ENCODE measurements at places on chromosomes 13 and 19.

- DNase-seq = no peak
These were observed 175.1 kb upstream of the KL start for GRCh38 chr13:32840989-32841713.

- no peak for DNase-seq
These were observed 1.8 kb downstream of the LIN37 start for GRCh38 chr19:35750167-35750566.

DNA sequence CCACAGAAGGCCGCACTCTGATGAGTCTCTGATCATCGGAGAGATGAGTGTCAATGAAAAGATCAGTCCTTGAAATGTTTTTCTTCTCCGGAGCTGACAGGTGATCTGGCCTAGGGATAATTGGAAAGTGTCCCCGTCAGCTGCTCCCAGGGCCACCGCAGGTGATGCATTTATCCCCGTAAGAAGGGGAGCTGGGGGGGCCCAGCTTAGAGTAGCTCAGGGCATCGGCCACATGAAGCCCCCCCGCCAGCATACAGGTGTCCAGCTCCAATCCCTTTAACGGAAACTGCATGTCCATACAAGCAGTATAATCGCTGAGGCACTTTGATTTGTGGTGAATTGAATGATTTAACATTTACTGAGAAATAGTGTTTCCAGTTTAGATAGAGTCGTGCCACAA, 27.7 kb downstream of the ATP4B start:
- no peak for DNase-seq

- DNase-seq = no peak
These were observed 729.8 kb downstream of the UQCRFS1 start for GRCh38 chr19:28483197-28483596.

DNA sequence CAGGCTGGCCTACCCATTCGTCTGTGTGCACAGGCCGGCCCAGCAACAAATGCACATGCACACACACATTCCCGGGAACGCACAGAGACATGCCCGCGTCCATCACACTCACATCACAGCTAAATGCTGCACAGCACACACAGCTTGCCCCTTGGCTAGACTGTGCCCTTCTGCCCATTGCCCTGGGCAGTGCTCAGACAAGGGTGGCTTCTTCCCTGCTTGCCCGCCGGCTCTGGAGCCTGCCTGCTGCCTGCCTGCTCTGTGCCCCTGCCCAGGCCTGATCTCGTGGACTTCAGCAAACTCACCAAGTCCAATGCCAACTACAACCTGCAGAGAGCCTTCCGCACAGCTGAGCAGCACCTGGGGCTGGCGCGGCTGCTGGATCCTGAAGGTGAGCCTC, 30.4 kb downstream of the SPTBN4 start:
- DNase-seq = no peak

DNA sequence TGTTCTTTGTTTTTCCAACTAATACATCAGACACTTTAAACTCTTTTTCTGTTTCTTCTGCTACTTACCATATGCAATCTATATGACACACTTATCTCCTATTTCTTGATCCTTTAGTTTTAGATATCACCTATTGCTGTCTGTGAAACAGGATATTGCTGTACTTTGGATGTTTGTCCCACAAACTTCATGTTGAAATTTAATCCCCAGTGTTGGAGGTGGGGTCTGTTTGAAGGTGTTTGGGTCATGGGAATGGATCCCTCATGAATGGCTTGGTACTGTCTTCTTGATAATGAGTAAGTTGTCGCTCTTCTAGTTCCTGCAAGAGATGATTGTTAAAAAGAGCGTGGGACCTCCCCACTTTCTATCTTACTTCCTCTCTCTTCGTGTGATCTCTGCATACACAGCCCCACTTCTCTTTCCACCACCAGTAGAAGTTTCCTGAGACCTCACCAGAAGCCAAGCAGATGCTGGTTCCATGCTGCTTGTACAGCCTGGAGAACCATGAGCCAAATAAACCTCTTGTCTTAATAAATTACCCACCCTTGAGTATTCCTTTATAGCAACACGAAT, 244.2 kb downstream of the NHLRC3 start:
- DNase-seq = no peak

GRCh38 chr13:23146811-23147625, 33.8 kb upstream of the SGCG start:
- no peak for DNase-seq

- DNase-seq = no peak
These were observed 6.2 kb downstream of the TEX29 start for GRCh38 chr13:111326621-111326965.

GRCh38 chr13:78065141-78065540, 146.5 kb upstream of the EDNRB start:
- no peak for DNase-seq

DNA sequence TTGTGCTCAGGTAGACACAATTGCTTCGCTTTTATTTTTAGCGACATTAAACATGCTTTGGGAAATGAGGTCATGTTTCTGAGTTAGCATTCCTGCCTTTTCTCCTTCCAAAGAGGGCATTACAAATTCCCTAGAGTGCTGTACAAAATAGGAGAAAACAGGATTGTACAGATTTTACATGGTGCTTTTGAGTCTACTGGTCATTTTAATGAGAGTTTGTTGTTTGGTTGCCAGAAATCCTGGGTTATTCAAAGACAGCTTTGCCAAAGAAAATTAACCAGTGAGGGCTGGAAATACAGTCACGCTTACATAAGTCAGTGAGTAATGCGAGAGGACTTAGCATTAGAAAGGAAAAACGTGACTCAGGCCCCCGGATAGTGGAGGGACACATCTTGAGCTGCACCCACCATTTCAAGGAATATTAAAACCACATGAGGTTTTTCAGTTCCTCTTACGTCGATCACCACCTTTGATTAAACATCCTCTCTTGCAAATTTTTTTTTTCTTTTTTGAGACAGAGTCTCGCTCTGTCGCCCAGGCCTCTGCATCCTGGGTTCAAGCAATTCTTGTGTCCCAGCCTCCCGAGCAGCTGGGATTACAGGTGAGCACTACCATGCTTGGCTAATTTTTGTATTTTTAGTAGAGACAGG, 55.4 kb downstream of the SACS start:
- DNase-seq = no peak

- peak; percentile 14 for DNase-seq
These were observed 73.9 kb upstream of the GPR183 start for GRCh38 chr13:99380921-99381645.

Data from activated gamma-delta T cell (primary cell).